ENCODE measurements at places on chromosomes 12 and 14.

- no peak for DNase-seq
These were observed 2.2 kb downstream of the NAB2 start for GRCh38 chr12:57090924-57091637.

DNA sequence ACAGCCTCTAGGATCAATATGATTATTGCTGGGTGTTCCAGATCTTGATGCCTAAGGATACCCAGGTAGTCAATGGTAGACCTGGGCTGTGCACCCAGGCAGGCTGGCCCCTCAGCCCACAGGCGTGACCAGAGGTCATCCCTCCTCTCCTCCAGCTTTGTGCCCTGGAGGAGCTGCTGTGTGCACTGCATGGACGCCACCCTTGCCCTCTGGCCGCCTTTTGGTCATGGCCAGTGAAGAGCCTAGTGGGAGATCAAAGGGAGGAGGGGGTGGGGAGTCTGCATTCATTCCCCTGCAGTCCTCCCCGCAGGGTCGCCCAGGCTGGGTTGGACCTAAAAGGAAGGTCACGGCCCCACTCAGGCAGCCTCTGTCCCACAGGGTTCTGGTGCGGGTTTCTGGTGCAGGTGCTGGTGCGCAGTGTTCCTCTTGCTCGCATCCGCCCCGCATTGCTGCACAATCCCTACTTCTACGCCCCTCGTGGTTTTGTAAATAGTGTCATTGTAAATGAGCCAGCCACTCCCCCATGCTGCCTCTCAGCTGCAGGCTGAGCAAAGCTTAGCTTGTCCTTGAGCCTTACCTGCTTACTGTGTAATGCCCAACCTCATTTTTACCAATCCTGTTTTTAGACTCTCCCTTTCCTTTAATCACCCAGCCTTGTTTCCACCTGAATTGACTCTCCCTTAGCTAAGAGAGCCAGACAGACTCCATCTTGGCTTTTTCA is 55.3 kb downstream of the PSMA6 start:
- no peak for DNase-seq

DNA sequence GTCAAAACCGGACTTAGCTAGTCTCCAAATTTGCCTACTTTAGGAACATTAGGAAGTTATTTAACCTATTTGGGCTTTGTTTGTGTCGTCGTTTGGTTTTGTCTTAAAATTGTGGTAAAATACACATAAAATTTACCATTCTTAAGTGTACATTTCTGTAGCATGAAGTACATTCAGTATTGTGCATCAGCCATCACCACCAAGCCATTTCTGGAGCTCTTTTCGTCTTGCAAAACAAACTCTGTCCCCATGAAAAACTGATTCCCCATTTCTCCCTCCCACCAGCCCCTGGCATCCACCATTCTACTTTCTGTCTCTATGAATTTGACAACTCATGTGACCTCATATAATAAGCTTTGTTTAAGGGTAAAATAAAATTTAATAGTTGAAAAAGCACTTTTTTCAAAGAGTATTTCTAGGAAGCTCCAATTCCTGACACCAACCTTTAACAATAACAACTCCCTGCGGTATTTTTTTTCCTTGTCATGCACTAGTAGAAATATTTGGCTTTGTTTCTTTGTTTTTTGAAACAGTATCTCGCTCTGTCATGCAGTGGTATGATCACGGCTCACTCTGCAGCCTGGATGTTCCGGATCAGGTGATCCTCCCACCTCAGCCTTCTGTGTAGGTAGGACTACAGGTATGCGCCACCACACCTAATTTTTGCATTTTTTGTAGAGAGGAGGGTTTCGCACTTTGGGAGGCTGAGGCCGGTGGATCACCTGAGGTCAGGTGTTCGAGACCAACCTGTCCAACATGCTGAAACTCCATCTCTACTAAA is 3.6 kb upstream of the UBC start:
- DNase-seq, result no peak

GRCh38 chr14:103319422-103319821 is 14.6 kb upstream of the EIF5 start:
- DNase-seq, result no peak

DNA sequence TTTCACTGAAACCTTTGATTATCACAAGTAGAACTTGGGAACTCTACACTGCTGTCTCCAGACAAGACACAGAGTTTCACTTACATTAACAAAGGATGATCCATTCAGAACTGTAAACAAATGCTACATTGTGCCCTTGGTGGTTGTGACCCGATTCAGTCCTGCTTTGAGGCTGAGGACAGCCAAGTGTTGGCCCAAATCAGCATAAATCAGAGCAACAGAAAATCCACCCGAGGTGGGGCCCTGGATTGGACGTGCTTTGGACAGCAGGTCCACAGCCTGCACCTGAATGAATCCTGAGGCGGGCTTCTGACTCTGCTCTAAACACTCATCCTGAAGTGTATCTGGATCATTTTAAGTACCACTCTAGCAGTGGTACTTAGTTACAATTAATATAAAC is 68.8 kb downstream of the PPP2R5C start:
- no peak for DNase-seq

DNA sequence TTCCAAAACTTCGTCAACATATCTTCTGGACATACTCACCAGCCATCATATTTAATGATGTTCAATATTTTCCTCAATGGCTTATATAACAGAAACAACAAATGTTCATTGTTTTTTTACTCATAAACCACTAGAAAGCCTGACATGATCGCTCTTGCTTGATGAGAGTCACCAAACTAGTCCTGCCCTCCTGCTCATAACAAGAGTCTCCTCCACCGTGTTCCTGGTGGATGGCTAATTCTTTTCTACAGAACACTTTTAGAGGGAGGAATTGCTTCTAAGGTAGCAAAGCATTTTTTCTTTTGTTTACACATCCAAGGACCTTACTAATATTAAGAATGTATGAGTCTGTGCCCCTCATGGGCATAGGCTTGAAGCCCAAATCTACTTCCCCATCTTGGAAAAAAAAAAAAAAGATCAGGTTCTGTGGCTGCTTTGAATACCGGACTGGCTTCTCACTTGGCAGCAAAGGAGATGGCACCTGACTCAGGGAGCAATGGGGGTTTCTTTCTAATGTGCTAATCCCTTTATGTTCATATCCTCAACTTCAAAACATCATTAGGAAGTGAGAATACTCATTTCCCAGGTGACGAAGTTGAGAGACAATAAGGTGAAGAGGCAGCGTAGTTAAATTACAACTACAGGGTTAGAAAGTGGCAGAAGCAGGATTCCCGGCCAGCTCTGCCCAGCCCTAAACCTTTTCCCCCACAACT is 188.8 kb downstream of the EPS8 start:
- no peak for DNase-seq

DNA sequence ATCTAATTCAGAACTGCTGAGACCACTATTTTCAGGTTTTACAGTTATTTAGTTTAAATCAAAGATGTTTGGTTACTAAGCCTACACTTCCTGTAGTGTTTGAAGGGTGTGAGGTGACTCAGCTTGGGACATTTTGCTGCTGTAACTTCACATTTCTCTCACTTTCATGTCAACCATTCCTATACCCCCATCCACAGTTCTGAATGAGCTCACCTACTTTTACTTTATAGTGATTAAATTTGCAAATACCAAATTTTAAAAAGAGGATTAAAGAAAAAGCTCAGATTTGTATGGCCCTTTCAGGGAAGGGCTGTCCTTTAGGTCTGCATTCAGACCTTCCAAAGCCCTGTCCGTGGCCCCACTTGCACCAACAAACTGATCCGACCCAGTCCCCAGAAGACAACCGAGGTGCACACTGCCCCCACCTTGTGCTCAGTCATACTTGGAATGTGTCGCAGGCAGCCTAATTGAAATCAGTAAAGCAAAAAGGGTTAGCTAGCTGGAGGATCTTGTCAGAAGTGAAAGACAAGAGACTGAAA is 174.4 kb downstream of the MON2 start:
- DNase-seq, result peak; percentile 74

- no peak for DNase-seq
These were observed 155.5 kb upstream of the TMPO start for GRCh38 chr12:98359856-98360255.

- DNase-seq, result no peak
These were observed 940 bp downstream of the MOAP1 start for GRCh38 chr14:93183596-93184317.

GRCh38 chr14:55508676-55509075 is 68.3 kb upstream of the TBPL2 start:
- DNase-seq, result no peak

DNA sequence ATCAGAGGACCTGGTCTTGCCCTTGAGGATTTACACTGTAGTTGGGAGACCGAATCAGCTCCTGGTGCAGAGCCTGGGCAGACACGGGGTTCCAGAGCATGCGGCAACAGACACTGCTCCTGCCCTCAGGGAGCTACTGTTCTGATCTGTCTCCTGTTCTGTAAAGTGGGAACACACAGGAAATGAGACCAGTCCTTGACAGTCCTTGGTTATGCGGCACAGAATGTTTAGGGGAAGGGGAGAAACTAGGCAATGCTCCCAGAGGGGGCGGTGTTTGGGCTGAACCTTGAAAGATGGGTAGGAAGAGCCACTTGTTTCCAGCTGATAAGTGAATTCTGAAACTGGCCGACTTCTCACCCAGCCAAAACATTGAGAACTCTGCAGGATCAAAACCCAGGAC is 132.4 kb downstream of the ZFP36L1 start:
- no peak for DNase-seq

DNA sequence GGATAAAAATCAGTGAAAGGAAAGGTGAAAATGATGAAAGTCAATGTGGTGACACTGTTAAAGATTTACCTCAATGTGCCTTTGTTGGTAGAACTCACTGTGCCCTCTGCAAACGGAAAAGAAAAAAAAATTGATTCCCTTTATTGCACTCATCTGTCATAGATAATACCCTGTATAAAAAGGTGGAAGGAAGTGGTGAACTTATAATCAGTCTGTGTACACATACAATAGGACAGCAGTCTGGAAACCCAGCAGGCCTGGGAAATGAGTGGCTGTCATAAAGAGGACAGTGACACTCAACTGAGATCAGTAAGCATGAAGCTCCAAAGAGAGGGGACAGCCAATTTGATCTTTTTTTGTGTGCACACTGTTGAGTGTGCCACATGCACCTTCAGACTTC is 364.7 kb downstream of the NOVA1 start:
- no peak for DNase-seq

GRCh38 chr14:30312214-30312613 is 246.7 kb upstream of the G2E3 start:
- no peak for DNase-seq

DNA sequence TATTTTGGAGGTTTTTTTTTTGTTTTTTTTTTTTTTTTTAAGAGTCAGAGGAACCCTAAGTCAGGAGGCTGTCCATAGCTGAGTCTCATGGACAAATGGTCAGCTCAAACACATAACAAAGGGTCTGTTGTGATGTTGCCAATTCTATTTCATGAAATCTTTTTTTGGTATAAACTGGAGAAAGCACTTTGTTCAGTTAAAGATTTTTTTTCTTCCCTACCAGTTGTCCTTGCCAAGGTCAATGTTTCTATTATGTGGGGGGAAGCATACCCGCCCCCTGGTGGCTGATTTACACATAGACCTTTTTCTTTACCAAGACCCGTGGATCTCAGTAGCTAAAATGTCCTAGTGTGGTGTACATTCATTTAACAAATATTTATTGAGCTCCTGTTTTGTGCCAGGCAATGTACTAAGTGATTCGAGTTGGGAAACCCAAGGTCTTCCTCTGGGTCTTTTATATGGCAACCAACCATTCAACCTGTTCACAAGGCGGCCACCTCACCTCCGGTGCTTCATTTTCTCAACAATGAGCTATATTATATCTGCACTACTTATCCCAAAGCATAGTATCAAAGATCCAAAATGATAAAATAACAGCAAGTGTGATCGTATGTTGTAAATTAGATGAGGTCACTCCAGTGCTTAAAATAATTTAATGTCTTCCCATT is 214.5 kb downstream of the PAH start:
- peak; percentile 66 for DNase-seq

DNA sequence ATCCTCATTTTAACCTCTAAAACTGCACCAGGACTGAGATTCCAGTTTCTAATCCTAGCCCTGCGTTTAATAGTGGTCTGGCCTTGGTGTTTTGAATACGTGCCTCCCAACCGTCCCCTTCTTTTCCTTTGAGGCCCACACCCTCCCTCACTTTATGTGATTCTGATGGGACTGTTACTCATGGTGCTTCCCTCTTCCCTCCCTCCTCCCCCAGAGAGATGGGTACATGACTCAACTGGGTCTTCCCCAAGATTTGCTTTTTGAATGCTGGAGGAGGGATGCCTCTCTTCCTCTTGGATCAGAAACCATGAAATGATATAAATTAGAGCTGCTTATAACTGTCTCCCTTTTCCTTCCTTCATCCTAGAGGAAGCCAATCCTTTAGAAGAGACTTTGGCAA is 8.2 kb upstream of the PPP2R5E start:
- DNase-seq, result peak; percentile 50

- DNase-seq, result no peak
These were observed 243.0 kb upstream of the DIO3 start for GRCh38 chr14:101318271-101318670.

DNA sequence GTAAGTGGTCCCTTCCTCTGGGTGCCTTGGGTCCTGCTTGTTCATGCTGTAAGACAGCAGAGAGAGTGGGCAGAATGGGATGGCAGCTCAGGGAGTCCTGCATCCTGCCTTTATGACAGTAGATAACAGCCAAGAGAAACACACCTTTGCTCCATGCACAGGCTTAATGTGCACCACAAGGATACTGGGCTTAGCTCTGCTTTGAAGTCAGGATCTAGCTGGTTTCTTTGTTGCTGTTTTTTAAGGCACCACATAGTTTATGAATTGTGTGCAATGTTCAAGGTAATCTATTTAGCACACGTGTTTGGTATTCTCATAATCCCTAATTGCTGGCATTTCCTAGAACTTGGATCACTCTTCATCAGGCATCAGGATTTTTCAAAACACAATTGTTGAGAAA is 239.5 kb upstream of the DCN start:
- no peak for DNase-seq
